CD4-positive, alpha-beta memory T cell (primary cell): ENCODE measurements at places on chromosomes 4 and X. TPM values are rescaled to one million over a fixed set of nuclear protein-coding genes. Genes with fewer than 3 reads are reported as not detected.
A peak's percentile ranks its signal among the peaks of the same experiment; 100 is the strongest.

The UBE2D3 gene
- 339 TPM for total RNA-seq

The KLF3 gene
- 119 TPM for total RNA-seq

The ARAP2 gene
- total RNA-seq, result 97.4 TPM

The C4orf51 gene
- not detected for total RNA-seq

The PCDH7 gene
- not detected for total RNA-seq

DNA sequence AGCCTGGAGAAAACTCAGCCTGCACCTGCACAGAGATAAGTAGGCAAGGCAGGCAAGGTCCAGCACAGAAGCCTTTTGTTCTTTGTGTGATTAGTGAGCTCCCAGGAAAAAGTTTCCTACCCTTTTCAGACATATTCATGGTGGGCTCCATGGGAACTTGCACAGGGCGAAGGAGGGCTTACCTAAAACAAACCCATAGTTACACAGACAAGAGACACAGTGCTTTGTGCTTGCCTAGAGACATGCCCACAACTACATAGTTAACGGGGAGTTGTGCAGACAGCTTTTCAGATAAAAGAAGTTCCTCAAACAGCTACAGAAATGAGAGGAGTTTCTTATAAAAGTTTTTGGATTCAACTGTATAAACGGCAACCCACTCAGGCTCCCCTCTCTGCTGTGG, 180.5 kb downstream of the GLUD2 start:
- no peak for DNase-seq

- DNase-seq, result no peak
These were observed 621.7 kb upstream of the HS3ST1 start for GRCh38 chr4:12050357-12050756.

- DNase-seq, result no peak
These were observed 1954.8 kb downstream of the ARAP2 start for GRCh38 chr4:34289489-34289888.

GRCh38 chrX:153474718-153475117, 4.3 kb upstream of the HAUS7 start:
- peak; percentile 48 for DNase-seq

DNA sequence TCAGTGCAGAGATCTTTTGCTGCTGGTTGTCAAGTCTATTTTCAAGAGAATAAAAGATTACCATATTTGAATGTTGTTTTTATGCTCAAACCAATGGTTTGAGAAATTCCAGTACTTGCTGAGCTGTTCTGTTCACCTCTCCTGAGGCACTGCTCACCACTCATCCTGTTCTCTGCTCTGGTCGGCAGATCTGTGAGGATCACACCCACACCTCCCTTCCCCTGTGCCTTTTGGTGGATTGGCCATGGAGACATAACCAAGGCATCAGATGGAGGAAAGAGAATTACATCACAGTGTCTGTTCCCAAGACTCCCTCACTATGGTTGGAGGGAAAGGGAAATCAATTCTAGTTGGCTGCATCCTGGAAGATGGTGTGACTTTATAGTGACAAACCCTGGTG, 391.6 kb downstream of the ARHGAP24 start:
- DNase-seq, result no peak

DNA sequence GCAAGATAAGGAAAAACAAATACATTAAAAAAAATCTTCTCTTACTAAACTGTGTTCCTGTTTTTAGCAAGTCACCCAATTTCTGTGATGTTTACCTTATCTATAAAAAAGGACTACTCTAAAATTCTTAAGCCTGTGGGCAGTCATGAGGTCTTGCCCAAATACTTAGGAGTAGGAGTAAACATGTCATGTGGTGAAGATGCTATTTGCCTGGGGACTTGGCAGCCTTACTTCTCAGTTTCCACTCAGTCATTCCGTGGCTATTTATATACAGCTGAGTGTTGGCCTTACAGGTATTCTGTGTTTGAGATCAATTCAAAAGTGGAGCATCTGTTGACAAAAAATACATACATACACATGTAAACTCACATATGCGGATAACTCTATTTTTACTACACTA, 89.9 kb upstream of the TLR2 start:
- no peak for DNase-seq

GRCh38 chr4:74970577-74970976, 37.7 kb downstream of the PARM1 start:
- DNase-seq, result no peak

DNA sequence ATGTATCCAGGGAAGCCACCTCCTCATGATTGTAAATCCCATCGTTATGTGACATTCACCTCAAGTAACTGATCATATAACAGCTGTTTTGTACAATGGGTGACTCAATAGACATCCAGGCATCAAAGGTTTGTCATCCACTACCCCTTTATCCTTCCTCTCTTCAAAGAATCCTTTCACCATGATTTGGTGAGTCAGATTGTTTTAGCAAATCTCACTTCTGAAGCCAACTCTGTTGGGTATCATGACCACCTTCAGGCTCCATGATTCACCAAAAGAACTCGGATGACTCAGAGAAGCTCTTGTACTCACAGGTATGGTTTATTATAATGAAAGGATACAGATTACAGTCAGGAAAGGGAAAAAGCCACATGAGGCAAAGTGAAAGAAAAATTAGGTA, 132.1 kb downstream of the PWWP3B start:
- no peak for DNase-seq

DNA sequence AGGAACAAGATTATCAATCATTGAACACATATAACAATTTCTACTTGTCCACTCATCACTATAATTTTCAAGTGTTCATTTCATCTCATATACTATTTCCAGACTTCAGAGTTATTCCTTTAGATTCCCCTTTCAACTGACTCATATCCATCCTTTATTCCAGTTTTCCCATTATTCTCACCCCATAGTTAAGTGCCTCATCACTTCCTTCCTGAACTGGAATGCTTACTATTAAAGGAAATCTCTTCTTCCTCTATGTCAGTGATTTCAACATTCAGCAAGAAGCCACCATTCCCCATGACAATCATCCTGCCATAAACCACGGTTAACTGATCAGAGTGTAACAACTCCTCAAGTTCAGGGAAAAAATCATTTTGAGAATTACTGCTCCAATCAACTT, 198.9 kb downstream of the FBXO8 start:
- DNase-seq, result no peak

DNA sequence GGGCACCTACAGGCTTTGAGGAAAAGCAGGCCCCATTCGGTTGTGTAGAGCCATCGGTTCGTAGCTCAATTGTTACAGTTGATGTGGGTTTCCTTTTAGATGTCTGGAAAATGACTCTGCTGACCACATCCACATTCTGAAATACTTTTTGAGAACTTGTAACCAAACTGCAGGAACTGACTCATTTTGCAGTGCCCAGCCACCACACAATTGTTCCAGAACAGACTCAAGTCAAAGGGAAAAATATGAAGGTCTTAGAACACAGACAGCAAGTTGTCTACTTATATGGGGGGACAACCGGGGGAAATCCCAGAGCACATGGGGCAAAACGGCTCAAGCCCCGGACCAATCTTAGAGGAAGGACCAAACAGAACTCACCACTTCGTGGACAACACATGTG, 557.6 kb upstream of the DIPK2B start:
- peak; percentile 52 for DNase-seq

- DNase-seq, result no peak
These were observed 35.6 kb upstream of the CDKN2AIP start for GRCh38 chr4:183408796-183409195.

DNA sequence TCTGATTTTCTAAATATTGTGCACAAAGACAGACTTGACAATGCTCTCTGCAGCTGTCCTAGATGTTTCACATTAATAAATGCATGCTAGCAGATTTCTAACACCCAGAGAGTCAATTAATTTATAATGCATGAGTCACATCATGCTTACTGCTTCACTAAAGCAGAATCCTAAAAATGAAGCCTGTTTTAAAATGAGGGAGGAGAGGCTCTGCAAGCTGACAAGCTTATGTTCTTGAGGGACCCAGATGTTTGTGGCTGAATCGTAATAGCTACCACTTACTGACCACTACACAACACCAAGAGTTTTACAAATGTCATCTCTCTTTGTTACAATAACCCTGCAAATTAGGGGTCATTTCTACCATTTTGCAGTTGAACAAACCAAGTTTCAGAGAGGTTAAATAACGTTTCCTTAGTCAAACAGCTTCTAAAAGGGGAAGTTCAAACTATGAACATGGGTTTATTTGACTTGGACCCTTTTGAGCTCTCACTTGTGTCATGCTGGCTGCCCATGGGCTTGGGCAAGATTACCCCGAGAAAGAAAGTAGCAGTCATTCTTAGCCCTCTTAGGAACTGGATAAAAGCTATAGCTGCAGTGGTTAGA, 262.7 kb upstream of the ETNPPL start:
- DNase-seq, result no peak

GRCh38 chr4:14428125-14428524, 574.2 kb upstream of the CPEB2 start:
- DNase-seq, result no peak

DNA sequence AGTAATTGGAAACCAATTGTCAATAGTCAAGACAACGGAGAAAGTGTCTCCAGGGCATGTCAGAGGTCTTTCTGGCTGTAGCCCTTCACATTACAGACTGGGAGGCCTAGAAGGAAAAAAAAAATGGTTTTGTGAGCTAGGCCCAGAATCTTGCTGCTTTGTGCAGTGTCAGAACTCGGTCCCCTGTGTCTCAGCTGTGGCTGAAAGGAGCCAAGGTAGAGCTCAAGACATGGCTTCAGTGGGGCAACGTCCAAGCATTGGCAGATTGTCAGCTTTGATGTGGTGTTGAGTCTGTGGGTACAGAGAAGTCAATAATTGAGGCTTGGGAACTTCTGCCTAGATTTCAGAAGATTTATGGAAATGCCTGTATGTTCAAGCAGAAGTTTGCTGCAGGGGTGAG, 103.0 kb downstream of the UGT2B28 start:
- DNase-seq, result no peak
